ENCODE measurements at places on chromosomes 1 and 21.

GRCh38 chr1:164779376-164779775, 220.4 kb downstream of the PBX1 start:
- DNase-seq, result no peak

- peak; percentile 11 for DNase-seq
Observed at GRCh38 chr1:199756066-199756465, 271.4 kb upstream of the NR5A2 start.

DNA sequence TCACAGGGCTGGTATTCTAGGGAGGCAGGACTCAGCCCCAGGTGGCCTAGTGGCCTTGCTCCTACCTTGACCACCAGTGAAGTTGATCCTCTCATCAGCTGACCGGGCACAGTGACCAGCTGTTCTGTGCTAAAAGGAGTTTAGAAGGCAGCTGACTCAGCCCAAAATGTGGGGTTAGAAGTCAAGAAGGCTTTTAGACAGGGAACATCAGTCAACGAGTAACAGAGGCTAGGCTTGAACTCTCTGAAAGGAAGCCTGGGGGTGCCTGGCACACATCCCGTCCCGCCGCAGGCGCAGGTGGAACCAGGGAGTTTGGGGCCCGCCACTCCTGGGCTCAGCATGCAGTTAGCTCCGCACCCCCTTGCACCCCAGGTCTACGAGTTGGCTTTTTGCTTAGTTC, 114.9 kb upstream of the SLC45A1 start:
- no peak for DNase-seq

- DNase-seq, result no peak
Observed at GRCh38 chr1:237353918-237354317, 311.9 kb downstream of the RYR2 start.

GRCh38 chr1:90841473-90841872, 124.4 kb upstream of the BARHL2 start:
- no peak for DNase-seq

DNA sequence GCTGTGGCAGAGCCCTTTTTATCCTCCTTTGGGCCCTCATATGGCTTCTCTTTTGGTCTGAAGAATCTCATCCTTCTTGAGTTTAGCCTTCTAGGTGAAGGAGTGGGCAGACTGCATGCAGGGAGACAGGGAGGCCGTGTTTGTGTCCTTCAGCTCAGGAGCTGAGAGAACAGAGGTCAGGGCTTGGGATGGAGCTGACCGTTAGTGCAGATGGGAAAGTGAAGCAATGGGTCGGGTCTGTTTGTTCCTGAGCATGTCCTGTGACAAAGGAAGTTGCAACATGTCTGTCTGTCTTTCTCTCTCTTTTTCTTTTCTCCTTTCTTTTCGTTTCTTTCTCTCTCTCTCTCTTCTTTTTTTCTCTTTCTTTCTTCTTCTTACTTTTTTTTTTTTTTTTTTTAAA, 14.9 kb downstream of the MAPKAPK2 start:
- DNase-seq, result peak; percentile 81

GRCh38 chr1:115056395-115056798, 26.8 kb downstream of the TSHB start:
- DNase-seq, result peak; percentile 88

DNA sequence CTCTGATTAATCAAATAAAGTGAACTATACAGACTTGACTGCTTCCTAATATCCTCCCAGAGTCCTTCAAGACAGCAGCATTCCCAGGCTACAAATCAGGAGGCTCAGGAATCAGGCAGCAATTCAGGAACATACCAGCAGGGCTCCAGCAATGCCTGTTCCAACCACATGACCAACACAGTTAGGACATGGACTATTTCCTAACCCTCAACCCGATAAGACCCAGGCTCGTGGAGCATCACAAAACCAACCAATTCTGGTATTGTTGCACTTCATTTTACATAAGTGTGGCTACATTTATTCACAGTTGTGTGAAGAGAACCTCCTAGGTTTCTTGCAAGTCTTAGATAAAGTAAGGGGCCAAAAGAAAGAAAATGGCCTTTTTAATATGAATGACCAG, 546.2 kb upstream of the ADGRL2 start:
- DNase-seq, result no peak

- DNase-seq, result no peak
Observed at GRCh38 chr1:238199325-238199724, 308.6 kb upstream of the ZP4 start.

GRCh38 chr1:220711056-220711809, 21.1 kb downstream of the C1orf115 start:
- peak; percentile 63 for DNase-seq

Measured in HL-60 (cell line).